ENCODE measurements at places on chromosomes 2 and 18.

- no peak for DNase-seq
Observed at GRCh38 chr2:184041777-184042176, 556.6 kb upstream of the ZNF804A start.

- no peak for DNase-seq
Observed at GRCh38 chr2:187213798-187214197, 234.3 kb downstream of the CALCRL start.

- no peak for DNase-seq
Observed at GRCh38 chr2:197011801-197012641, 85.5 kb upstream of the PGAP1 start.

GRCh38 chr2:168424112-168424951 is 31.7 kb upstream of the CERS6 start:
- DNase-seq: no peak

DNA sequence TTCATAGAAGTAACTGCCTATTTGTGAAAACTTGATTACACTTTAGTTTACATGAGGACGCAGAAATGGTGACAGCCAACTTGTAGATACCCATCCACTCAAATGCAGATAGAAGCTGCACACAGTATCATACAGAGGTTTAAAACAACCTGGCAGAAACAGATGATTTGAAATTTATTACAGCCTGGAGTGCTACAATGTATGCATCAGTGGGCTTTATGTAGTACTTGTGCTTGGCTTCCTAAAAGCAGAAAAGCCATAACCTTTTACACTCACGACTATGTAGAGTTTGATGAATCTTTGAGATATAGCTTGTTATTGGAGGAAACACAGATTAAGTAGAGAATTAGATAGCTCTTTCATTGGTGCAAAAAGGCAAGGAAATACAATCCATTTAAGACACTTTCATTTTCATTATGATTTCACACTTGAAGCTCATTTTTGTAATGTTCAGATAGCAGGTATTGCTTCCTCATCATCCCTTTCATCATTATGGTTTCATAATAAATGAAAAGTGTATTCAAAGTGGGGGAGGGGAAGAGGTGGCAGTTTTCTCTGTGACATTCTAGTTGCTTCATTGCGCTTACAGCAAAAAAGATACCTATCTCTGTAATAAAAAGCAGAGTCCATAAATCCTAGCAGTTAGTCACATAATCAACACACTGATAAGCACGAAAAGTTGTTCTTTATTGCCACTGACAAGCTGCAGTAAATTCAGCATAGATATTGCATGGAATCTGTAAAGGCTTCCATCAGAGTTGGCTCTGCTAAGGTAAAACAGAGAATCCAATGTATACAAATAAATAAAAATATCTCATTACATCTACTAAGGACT is 789.8 kb upstream of the FSHR start:
- DNase-seq: no peak

DNA sequence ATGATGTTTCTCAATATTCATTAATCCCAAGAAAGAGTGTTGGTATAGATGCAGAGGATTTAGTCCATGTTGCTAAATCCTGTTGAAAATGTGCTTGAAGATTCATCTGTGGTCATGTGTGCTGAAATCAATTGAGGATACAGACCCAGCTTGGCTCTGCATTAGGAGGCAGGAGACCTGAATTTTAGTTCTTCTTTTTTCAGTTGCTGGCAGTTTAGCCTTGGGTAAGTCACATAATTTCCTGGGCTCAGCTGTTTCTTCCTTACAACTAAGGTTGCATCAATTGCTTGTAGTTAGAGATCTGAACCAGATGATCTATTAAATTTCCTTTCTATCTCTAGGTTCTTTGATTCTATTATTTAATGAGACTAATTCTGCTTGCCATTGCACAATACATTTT is 54.4 kb downstream of the SETBP1 start:
- no peak for DNase-seq

DNA sequence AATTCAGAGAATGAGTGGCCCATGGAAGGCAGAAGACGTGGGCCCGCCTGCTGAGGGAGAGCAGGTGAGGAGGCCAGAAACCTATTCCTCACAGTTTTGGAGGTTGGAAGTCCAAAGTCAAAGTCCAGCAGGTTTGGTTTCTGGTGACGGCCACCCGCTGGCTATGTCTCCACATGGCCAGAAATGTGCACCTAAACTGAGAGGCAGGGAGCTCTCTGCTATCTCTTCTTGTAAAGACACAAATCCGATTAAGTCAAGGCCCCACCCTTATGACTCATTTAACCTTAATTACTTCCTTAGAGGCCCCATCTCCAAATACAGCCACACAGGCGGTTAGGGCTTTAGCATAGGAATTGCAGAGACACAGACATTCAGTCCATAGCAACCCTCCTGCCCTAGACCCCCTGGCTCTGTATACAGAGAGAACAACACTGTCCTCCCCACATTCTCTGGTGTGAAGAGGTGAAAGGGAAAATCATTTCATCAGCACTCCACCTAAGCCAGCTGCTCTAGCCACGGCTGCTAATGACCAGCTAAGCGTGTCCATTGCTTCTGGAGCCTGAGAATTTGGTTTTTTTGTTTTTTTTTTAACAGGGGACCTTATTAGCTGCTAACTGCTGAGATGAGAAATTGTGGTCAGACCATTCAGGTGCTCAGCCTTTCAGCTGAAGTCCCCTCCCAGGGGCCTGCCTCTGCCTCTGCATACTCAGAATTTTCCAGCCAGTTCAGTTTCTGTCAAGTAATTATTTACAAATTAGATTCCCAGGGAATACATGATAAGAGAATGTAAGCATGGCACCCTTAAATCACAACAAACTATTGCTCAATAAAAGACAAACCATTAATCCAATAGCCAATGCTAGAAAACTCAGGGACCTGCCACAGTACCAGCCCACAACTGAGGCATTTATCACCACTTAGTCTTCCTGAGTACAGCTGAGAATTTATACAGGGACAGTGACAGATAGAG is 368.7 kb upstream of the ID2 start:
- no peak for DNase-seq

DNA sequence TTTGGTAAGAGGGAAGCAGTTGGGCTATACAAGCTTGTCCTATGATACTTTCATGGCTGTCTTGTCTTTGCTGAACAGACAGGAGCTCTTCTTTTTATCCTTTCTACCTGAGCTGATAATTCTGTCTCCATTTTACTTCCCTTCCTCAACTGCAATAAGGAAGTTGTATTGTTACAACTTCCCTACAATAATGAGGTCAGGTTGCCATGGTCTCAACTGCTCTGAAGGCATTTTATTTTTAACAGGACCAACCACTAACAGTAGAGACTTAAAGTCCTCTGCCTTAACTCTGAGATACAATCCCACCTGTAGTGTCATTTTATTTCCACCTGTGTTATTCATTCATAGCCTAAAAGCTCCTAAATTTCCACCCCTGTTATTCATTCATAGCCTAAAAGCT is 118.6 kb upstream of the PGAP1 start:
- DNase-seq: no peak

DNA sequence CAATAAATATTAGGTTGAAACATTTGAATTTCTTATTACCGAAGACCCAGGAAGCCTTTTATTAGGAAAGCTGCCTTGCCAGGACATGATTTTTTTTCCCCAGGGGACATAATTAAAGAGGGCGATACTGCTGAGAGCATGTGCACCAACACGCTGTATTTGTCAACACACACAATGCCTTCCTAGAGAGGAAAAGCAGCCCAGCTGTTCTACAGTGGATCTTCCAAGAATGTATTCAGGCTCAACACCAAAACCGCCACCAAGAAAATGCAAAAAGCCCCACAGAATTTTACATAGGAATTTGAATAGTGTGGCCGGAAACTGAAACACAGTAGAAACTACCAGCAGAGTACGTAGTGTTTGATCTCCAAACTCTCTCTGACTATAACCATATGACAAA is 320.4 kb downstream of the DLGAP1 start:
- DNase-seq: no peak

GRCh38 chr2:106547164-106547903 is 60.2 kb downstream of the CD8B2 start:
- no peak for DNase-seq

- DNase-seq: no peak
Observed at GRCh38 chr2:119136093-119136492, 22.5 kb downstream of the C1QL2 start.

- DNase-seq: no peak
Observed at GRCh38 chr2:179562330-179562885, 297.8 kb upstream of the SESTD1 start.

DNA sequence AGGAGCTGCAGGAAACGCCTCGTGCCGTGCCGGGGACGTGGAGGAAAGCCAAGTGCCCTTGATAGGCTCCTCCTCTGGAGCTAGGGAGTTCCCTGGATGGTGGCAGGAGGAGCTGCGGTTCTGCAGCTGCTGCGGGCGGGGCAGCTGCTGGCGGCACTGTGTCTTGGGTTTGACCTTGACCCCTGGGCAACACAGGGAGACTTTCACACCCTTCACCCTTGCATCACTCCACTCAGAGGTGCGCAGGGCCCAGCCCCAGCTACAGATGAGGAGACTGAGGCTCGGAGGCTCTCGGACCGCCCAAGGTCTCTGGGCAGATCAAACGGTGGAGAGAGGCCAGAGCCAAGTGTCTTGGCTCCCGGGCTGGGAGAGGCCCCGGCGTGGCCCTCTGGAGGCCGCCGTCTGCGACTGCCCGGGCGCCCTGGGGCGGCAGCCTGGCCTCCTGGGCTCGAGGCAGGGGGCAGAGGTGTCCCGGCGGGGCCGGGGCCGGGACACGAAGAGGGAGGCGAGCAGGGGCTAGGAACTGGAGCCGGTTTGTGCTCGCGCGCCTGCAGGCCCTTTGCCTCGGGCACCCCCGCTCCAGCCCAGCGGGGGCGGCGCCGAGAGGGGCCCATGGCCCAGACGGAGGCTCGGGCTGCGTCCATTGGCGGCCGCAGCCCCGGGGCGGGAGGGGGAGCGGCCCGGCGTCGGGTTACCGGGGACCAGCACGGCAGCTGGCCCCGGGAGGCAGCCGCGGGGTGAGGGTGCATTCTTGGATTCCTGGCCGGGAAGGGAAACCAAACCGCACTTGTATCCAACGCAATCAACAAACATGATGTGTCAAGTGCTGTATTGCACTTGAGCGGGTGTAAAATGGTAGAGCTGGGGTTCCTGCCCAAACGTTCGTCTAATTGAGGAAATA is 129.6 kb upstream of the SLC1A4 start:
- DNase-seq: no peak

DNA sequence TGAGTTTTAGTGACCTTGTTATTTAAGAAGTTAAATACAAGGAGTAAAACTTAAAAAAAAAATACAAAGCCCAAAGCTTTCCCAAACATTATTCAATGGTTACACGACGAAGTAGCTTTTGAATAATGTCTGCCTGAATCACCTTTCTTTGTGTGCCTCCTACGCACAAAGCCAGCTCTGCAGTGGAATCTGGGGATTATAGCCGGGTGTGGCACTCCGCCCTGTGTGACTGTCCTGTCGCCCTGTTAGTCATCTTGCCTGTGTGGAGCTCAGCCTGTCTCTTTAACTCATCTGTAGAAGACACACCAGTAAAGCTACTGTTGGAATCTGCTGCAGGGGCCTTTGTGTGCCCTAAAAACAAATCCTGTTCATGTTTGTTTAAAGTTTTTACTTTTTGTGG is 79.4 kb upstream of the TCF7L1 start:
- no peak for DNase-seq

DNA sequence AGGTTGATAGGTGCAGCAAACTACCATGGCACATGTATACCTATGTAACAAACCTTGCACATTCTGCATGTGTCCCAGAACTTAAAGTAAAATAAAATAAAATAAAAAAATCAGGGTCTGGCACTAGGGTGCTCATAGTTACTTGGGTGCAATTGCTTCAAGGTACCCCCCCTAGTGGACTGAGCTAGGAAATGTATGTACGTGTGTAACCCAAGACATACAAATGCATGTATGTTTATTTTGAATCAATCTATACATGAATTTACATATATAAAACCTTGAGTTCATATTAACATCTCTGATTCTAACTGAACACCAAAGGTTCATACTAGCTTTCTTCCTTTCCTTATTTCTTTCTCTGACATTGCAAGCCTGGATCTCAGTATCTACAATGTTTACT is 51.5 kb downstream of the USP37 start:
- no peak for DNase-seq

DNA sequence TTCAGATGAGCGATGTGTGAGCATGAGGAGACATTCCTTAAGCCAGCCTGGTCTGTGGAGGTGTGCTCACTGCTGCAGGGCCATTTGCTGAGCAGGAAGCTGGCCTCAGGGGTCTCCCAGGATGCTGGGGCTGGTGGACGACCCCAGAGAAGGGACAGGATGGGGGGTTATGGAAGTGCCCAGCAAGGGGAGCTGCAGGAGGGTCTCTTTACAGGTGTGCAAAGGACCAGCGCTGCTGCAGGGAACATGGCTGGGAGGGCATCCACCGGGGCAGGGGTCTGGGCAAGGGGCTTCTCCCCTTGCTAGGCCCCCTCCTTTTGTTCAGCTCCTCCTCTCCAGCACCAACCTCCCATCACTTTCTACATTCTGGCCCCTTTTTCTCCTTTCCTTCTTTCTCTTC is 185.2 kb downstream of the GBX2 start:
- DNase-seq: no peak

GRCh38 chr2:218152777-218153176 is 14.0 kb downstream of the CXCR1 start:
- DNase-seq: no peak

GRCh38 chr18:31244771-31245394 is 73.1 kb upstream of the DSG1 start:
- DNase-seq: no peak

GRCh38 chr2:102929721-102930120 is 167.9 kb downstream of the TMEM182 start:
- DNase-seq: no peak

GRCh38 chr2:206989311-206989710 is 50.0 kb downstream of the CPO start:
- no peak for DNase-seq

DNA sequence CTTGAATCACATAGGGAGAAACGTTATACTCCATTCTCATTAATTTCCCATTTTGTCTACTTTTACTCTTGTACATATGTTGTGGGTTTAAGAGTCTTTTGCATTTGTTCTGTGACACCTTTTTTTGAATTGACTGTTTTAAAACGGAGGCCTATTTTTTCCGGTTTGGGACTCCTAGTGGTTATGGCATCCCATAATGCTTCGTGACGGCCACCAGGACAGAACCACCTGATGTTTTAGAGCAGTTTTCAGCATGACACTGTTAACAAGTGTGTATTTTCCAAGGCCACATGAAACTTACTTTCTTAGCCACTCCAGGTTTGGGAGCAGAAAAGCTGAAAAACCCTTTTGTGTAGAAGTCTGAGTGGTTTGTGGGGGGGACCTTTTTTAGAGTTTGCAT is 8.4 kb downstream of the SOX11 start:
- no peak for DNase-seq

DNA sequence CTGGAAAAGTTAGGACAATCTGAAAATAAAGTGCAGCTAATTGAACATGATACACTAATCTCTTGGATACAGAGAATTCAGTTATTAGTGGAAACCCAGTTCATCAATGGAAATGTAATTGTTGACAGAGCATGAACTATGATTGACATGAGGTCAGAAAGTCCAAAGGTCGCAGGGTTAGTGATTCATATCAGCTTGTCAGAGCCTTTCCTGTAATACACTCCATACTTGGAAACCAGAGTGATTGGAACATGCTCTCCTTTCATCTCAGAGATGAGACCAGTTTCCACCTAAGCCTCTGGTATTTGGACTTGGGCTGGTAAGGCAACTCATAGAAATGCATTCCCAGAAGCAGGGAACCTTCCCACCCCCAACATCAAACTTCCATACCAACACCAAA is 8.5 kb upstream of the NCKAP5 start:
- DNase-seq: no peak
